Thyroid gland (tissue), 4 donors: ENCODE measurements at places on chromosomes 5 and 9. TPM values are rescaled to one million over a fixed set of nuclear protein-coding genes. Genes with fewer than 3 reads are reported as not detected.
A peak's percentile ranks its signal among the peaks of the same experiment; 100 is the strongest.

Gene SYNPO
- total RNA-seq = 14.8 TPM

- H3K4me1 ChIP-seq = no peaks in the 10 kb centered on the region
- DNase-seq = no peak
- H3K36me3 ChIP-seq = no peaks in the 10 kb centered on the region
- no peaks in the 10 kb centered on the region for H3K27me3 ChIP-seq
- H3K27ac ChIP-seq = no peak overlapping the region
Measured at GRCh38 chr5:150422075-150422474, 9.4 kb upstream of the CD74 start.

- H3K4me3 ChIP-seq = no peak overlapping the region
- no peaks in the 10 kb centered on the region for H3K36me3 ChIP-seq
- H3K4me1 ChIP-seq = peaks cover 7% of the 10 kb centered on the region
Measured at GRCh38 chr9:125066839-125067619, 76.3 kb downstream of the SCAI start.

DNA sequence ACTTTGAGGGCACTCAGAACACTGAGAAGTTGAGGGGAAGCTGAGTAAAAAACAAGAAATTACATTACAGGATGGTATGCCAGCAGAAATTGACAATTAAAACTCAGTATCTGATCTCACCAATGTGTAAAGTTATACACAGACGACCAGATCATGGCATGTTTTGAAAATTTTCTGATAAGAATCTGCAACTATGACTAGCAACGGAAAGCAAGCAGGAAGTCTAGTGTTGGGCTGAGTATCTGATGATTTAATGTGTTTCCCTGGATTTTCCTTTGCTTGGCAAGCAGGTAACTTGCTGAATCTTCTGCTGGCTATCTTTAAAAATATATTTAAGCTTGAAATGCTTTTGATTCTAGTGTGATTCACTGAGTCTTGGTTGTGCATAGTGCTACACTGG lies 5.2 kb upstream of the GCNT4 start:
- no peak overlapping the region for H3K4me3 ChIP-seq
- H3K27me3 ChIP-seq = no peaks in the 10 kb centered on the region
- peaks cover 5% of the 10 kb centered on the region for H3K4me1 ChIP-seq
- no peak overlapping the region for H3K27ac ChIP-seq
- no peak for DNase-seq

GRCh38 chr5:75677607-75678006 lies 39.6 kb downstream of the POC5 start:
- no peaks in the 10 kb centered on the region for H3K27me3 ChIP-seq
- H3K4me1 ChIP-seq = no peaks in the 10 kb centered on the region
- H3K4me3 ChIP-seq = no peak overlapping the region
- DNase-seq = no peak

Gene IL33
- 17.5 TPM for total RNA-seq

Gene STOML2
- total RNA-seq = 99.9 TPM

- H3K27me3 ChIP-seq = no peaks in the 10 kb centered on the region
- H3K4me3 ChIP-seq = no peak overlapping the region
- peaks cover 21% of the 10 kb centered on the region for H3K36me3 ChIP-seq
Measured at GRCh38 chr5:116090302-116090701, 5.5 kb downstream of the COMMD10 start.

Gene FBLL1
- total RNA-seq = not detected

Gene FGF18
- total RNA-seq = 1.0 TPM

- no peak overlapping the region for H3K27ac ChIP-seq
- H3K4me3 ChIP-seq = no peak overlapping the region
- no peak for DNase-seq
Measured at GRCh38 chr9:34559624-34560455, 29.7 kb downstream of the CNTFR start.

DNA sequence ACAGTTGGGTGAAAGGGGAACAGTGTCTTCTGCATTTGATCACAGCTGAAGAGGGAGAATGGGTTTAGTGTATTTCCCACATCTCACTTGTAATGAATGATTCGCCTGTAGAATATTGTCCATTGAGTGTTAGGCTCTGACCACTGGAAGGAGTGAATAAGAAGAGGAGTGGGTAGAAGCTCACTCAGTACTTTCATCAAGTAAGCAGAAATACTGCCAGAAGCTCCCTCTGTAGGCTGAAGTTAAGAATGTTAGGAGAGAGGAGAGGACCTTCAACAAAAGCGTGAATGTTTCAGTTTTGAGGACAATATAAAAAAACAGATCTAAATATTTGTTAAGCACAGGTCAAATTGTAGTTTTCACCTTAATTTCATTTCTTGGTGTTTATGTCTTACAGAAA lies 27.5 kb downstream of the FSD1L start:
- no peak overlapping the region for H3K27ac ChIP-seq
- no peaks in the 10 kb centered on the region for H3K27me3 ChIP-seq
- no peak for DNase-seq
- no peaks in the 10 kb centered on the region for H3K4me1 ChIP-seq

DNA sequence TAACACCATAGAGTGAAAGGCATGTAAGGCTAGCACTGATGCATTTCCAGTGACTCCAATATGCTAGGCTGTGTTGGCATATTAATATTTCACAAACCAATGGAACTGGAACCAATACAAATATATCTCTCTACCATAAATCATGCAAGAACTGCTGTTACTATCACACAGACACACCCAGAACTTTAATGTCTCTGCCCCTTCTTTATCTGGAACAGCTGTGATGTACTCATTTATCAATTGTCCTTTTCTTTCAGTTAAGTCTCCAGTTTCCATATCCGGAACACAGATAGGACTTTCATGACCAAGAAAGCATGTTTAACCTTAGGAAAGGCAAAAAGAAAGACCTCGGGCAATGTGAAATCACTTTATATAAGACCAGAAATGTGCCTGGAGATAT lies 70.3 kb downstream of the SPTLC1 start:
- no peak for DNase-seq
- H3K4me3 ChIP-seq = no peak overlapping the region
- no peaks in the 10 kb centered on the region for H3K27me3 ChIP-seq

- H3K36me3 ChIP-seq = no peaks in the 10 kb centered on the region
- H3K4me3 ChIP-seq = no peak overlapping the region
- H3K4me1 ChIP-seq = peaks cover 24% of the 10 kb centered on the region
- peak; percentile 66 for DNase-seq
- H3K27ac ChIP-seq = no peak overlapping the region
Measured at GRCh38 chr5:142697356-142698255, 11.7 kb upstream of the FGF1 start.

Gene LCN6
- total RNA-seq = 6.9 TPM

Gene PRUNE2
- 4.6 TPM for total RNA-seq

Gene TOMM5
- 104 TPM for total RNA-seq

Gene SLC22A4
- not detected for total RNA-seq

DNA sequence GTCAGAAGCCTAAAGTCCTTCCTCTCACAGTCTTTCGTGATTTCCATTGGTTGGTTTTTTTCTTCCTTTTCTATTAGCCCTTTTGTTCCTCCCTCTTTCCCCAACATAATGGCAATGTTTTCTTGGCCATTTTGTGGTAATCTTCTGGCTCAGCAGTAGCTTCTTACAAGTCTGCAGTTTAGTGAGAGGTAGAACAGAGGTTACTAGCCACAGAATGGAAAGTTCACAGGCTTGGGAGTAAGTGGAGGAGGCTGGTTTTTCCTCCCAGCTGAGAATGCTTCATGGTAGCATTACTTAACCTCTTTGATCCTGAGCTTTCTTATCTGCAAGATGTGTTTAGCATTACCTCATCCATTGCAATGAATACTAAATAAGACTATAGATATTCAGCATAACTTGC lies 346.9 kb downstream of the NFIB start:
- no peaks in the 10 kb centered on the region for H3K36me3 ChIP-seq
- no peak overlapping the region for H3K4me3 ChIP-seq
- no peaks in the 10 kb centered on the region for H3K27me3 ChIP-seq
- H3K27ac ChIP-seq = no peak overlapping the region
- peaks cover 42% of the 10 kb centered on the region for H3K4me1 ChIP-seq
- DNase-seq = no peak

GRCh38 chr5:96538808-96539250 lies 105.8 kb upstream of the PCSK1 start:
- H3K36me3 ChIP-seq = no peaks in the 10 kb centered on the region
- no peak overlapping the region for H3K4me3 ChIP-seq
- no peaks in the 10 kb centered on the region for H3K27me3 ChIP-seq
- no peak for DNase-seq
- no peaks in the 10 kb centered on the region for H3K4me1 ChIP-seq

Gene MSX2
- total RNA-seq = 0.29 TPM

- H3K4me1 ChIP-seq = peaks cover 88% of the 10 kb centered on the region
- DNase-seq = peak; percentile 77
- H3K27ac ChIP-seq = peak overlapping the region; percentile 88
- no peak overlapping the region for H3K4me3 ChIP-seq
- no peaks in the 10 kb centered on the region for H3K36me3 ChIP-seq
- no peaks in the 10 kb centered on the region for H3K27me3 ChIP-seq
Measured at GRCh38 chr9:125538092-125538473, 168.9 kb downstream of the MAPKAP1 start.

Gene RANBP17
- 35.0 TPM for total RNA-seq

DNA sequence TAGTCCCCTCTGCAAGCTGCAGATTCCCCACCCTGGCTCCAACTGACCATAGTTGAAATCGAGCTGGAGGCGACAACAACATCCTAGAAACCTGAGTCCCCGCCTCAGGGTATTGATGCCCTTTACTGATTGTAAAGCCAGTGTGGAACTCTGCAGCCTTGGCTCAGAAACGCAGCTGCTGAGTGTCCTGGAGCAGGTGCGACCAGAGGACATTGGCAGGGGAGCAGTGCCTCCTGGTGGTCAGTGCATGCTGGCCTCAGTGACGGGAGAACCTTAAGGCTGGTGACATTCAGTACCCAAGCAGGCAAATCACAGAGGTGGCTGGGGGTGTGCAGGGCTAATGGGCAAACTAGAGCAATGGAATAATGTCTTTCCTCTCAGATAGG lies 20.4 kb upstream of the ZNF354B start:
- no peak overlapping the region for H3K27ac ChIP-seq
- peak; percentile 75 for DNase-seq
- no peaks in the 10 kb centered on the region for H3K36me3 ChIP-seq
- no peaks in the 10 kb centered on the region for H3K4me1 ChIP-seq
- H3K4me3 ChIP-seq = no peak overlapping the region
- no peaks in the 10 kb centered on the region for H3K27me3 ChIP-seq

GRCh38 chr5:167415779-167416746 lies 875.4 kb upstream of the WWC1 start:
- no peaks in the 10 kb centered on the region for H3K27me3 ChIP-seq
- H3K4me3 ChIP-seq = no peak overlapping the region
- peaks cover 5% of the 10 kb centered on the region for H3K4me1 ChIP-seq
- DNase-seq = no peak
- no peaks in the 10 kb centered on the region for H3K36me3 ChIP-seq

GRCh38 chr5:132664696-132665209 lies 6.8 kb downstream of the IL13 start:
- no peak for DNase-seq
- H3K36me3 ChIP-seq = no peaks in the 10 kb centered on the region
- no peaks in the 10 kb centered on the region for H3K4me1 ChIP-seq
- H3K4me3 ChIP-seq = no peak overlapping the region

- DNase-seq = no peak
- H3K4me1 ChIP-seq = no peaks in the 10 kb centered on the region
- no peak overlapping the region for H3K4me3 ChIP-seq
- H3K36me3 ChIP-seq = no peaks in the 10 kb centered on the region
Measured at GRCh38 chr9:90029996-90030395, 425.2 kb downstream of the GADD45G start.

Gene IFNA21
- total RNA-seq = not detected

DNA sequence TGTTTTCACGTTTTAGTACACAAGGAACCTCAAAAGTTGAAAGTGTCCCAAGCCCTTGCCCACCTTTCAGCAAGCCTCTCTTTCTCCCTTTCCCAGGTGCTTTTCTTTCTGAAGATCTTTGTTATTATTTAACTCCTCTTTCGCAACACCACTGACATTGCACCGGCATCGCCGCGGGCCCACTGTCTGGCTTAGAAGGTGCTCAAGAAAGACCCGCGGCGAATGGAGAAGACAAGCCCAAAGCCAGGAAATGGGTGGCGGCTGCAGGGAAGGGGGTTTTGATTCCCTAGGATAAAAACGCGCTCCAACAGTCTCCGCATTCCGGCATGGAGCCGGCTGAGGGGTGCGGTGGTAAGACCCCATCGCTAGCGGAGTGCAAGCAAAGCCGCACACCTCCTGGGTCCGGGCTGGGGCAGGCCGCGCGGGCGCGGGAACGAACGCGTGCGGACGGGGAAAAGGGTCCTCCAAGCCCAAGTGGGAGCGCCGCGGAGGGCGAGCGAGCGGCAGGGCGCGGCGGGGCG lies 404 bp upstream of the AFAP1L1 start:
- no peaks in the 10 kb centered on the region for H3K27me3 ChIP-seq
- DNase-seq = no peak
- peaks cover 13% of the 10 kb centered on the region for H3K4me1 ChIP-seq
- peak overlapping the region; percentile 76 for H3K27ac ChIP-seq

GRCh38 chr5:36777105-36777757 lies 99.3 kb upstream of the NIPBL start:
- no peak overlapping the region for H3K4me3 ChIP-seq
- peak; percentile 53 for DNase-seq
- no peaks in the 10 kb centered on the region for H3K27me3 ChIP-seq
- no peaks in the 10 kb centered on the region for H3K4me1 ChIP-seq

Gene RALGPS1
- total RNA-seq = 38.4 TPM

DNA sequence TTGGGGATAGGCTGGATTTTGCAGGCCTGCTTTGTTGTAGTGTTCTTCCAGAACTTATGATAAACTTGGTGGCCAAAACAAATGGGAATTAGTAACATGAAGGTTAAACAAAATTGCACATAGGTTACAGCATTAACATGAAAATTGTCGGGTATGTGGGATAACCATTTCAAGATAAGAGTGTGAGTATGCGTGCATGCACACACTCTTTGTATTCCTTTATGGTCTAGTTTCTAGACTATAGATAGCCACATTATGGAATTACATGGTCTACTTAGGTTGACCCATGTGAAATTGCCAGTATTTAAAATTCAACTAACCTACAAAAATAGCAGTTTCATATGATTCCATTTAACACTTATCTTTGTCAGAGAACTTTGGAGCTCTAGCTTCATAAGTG lies 1.4 kb downstream of the HMGCR start:
- H3K4me1 ChIP-seq = peaks cover 25% of the 10 kb centered on the region
- peak overlapping the region; percentile 99 for H3K4me3 ChIP-seq
- no peak for DNase-seq
- H3K27me3 ChIP-seq = no peaks in the 10 kb centered on the region

GRCh38 chr9:124212381-124213050 lies 45.2 kb upstream of the NEK6 start:
- no peaks in the 10 kb centered on the region for H3K36me3 ChIP-seq
- DNase-seq = no peak
- no peak overlapping the region for H3K4me3 ChIP-seq

Gene CER1
- total RNA-seq = not detected

DNA sequence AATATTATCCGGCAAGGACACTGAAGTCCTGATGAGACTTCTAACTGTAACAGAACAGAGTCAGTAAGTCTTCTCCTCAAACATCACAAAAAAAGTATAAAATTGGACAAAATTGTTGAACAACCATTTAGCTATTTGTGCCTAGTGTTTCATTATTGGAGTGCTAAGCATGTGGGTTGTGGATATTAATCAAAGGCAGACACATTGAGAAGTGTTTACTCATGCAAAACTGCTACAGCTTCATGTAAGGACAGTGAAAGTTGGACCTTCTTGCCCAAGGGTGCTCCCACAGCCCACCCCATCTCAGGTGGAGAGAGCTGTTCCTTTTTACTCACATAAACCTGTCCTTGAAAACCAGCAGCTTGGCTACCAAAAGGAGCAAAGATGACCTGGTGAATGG lies 355.1 kb upstream of the DAB2 start:
- no peaks in the 10 kb centered on the region for H3K4me1 ChIP-seq
- H3K4me3 ChIP-seq = no peak overlapping the region
- H3K36me3 ChIP-seq = no peaks in the 10 kb centered on the region
- H3K27me3 ChIP-seq = no peaks in the 10 kb centered on the region

Gene SPATA31E1
- not detected for total RNA-seq

Gene TRAF1
- total RNA-seq = 7.8 TPM
